ENCODE measurements at places on chromosomes 7 and 10. TPM values are rescaled to one million over a fixed set of nuclear protein-coding genes. Genes with fewer than 3 reads are reported as not detected.

GRCh38 chr7:16644636-16645592 is 640 bp downstream of the ANKMY2 start:
- DNase-seq = peak; percentile 47
- H3K36me3 ChIP-seq = no peaks in the 10 kb centered on the region
- peak overlapping the region; percentile 81 for H3K27ac ChIP-seq
- H3K27me3 ChIP-seq = no peaks in the 10 kb centered on the region
- H3K4me3 ChIP-seq = peak overlapping the region; percentile 69

DNA sequence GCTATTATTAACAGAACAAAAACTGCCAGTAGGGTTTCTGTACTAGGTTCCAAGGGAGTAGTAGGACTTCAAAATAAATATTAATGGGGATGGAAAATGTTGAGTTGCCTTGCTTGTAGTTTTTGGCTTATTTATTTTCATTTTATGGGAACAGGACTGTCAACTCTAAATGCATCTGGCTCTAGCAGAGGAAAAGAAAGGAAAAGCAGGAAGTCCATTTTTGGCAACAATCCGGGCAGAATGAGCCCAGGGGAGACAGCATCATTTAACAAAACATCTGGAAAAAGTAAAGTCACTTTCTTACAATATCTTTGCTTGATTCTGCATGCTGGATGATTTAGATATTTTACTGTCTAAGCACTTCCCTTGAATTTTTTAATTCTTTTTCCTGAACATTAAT is 69.4 kb downstream of the NOC3L start:
- H3K36me3 ChIP-seq = no peaks in the 10 kb centered on the region
- no peak overlapping the region for H3K27ac ChIP-seq
- DNase-seq = no peak
- no peak overlapping the region for H3K4me3 ChIP-seq
- no peaks in the 10 kb centered on the region for H3K27me3 ChIP-seq

DNA sequence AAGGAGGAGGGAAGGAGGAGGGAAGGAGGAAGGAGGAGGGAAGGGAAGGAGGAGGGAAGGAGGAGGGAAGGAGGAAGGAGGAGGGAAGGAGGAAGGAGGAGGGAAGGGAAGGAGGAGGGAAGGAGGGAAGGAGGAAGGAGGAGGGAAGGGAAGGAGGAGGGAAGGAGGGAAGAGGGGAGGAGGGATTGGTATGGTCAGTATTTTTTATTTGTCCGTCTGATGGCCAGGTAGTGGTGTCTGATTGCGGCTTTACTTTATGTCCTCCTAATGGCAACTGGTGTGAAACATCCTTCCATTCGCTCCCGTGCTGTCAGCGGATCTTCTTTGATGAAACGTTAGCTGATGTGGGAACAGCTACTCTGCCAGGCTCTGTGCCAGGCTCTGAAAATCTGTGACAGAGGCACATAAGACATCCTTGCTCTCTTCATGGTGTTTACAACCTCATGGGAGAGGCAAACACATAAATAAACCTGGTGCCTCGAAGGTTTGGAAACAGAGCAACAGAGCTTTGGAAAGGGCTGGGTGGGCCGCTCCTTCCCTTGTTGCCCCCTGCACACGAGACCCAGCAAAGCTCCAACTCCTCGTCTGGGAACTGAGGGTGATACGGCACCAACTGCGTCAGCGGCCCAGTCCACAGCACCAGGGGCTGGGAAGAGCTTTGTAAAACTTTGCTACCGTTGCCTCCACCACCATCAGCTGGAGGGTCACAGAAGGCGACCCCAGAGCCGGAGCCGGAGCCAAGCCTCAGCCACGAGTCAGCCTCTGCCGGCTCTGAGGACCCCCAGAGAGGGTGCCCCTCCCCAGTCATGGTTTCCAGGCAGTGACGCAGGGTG is 40.3 kb downstream of the PDGFA start:
- peaks cover 35% of the 10 kb centered on the region for H3K27me3 ChIP-seq
- peak; percentile 19 for DNase-seq
- peaks cover 5% of the 10 kb centered on the region for H3K4me1 ChIP-seq
- no peak overlapping the region for H3K27ac ChIP-seq
- H3K4me3 ChIP-seq = no peak overlapping the region

DNA sequence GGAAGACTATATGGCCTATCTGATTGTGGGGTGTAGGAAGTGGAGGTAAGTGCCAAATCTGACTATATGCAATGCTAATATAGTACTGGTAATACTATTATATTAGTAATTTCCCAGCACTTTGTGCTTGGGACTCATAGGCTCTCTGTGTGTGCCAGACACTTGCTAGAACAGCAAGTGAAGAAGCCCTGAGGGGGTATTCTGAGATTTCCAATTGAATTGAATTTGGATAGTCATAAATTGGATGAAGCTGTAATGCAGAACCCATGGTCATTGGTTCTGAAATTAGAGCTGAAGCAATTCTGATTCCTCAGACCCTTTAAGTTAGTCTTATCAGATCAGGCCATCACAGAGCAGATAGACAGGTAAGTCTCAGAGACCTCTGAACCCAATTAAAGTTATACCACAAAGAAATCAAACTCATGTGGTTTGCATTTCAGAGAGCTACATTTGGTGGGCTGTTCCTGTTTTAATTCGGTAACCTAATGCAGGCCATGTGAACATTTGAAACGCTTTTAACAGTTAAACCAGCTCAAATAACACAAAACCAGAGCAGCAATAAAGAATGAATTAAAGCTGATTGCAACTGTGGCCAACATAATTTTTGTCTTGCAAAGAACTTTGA is 179.5 kb downstream of the CREB5 start:
- no peak for DNase-seq
- no peak overlapping the region for H3K27ac ChIP-seq
- no peaks in the 10 kb centered on the region for H3K36me3 ChIP-seq
- no peaks in the 10 kb centered on the region for H3K4me1 ChIP-seq

- DNase-seq = peak; percentile 15
- H3K27ac ChIP-seq = no peak overlapping the region
- no peak overlapping the region for H3K4me3 ChIP-seq
Observed at GRCh38 chr10:6912424-6912823, 332.3 kb upstream of the PRKCQ start.

The STEAP2 gene
- 3.9 TPM for total RNA-seq

DNA sequence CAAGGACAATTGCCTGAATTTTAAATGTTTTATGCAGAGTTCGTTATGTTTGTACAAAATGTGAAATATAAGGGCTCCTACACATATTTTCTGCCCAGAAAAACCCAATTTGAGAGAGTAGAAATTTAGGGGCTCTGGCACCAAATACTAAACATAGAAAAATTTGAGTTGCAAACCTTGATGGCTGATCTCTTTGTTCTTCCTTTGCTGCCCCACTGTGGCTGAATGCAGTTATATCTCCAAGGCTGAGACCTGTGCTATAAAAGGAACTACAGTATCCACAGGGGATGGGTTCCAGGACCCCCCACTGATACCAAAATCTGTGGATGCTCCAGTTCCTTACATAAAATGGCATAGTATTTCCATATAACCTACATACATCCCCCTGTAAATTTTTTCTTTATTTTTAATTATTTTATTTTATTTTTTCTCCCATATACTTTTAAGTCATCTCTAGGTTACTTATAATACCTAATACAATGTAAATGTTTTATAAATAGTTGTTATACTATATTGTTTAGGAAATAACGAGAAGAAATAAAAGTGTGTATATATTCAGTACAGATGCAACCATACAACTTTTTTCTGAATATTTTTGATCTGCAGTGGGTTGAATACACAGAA is 22.5 kb downstream of the CFAP43 start:
- peak; percentile 39 for DNase-seq
- peaks cover 29% of the 10 kb centered on the region for H3K27me3 ChIP-seq
- H3K27ac ChIP-seq = no peak overlapping the region
- no peak overlapping the region for H3K4me3 ChIP-seq
- H3K36me3 ChIP-seq = no peaks in the 10 kb centered on the region

GRCh38 chr10:8336629-8337331 is 282.3 kb downstream of the GATA3 start:
- H3K27ac ChIP-seq = no peak overlapping the region
- DNase-seq = no peak
- H3K4me3 ChIP-seq = no peak overlapping the region
- H3K4me1 ChIP-seq = no peaks in the 10 kb centered on the region

- no peak overlapping the region for H3K27ac ChIP-seq
- no peak for DNase-seq
- H3K4me3 ChIP-seq = no peak overlapping the region
- peaks cover 14% of the 10 kb centered on the region for H3K4me1 ChIP-seq
- H3K36me3 ChIP-seq = no peaks in the 10 kb centered on the region
- H3K27me3 ChIP-seq = no peaks in the 10 kb centered on the region
Observed at GRCh38 chr10:61895898-61896600, 5.5 kb upstream of the ARID5B start.

The ASAH2B gene
- 5.0 TPM for total RNA-seq

- no peak for DNase-seq
- H3K4me3 ChIP-seq = no peak overlapping the region
- H3K27ac ChIP-seq = no peak overlapping the region
- H3K27me3 ChIP-seq = no peaks in the 10 kb centered on the region
Observed at GRCh38 chr10:108545921-108546320, 1377.4 kb downstream of the XPNPEP1 start.

The CYP26C1 gene
- total RNA-seq = under 0.01 TPM

The DNAAF5 gene
- total RNA-seq = 13.9 TPM

The CEP55 gene
- total RNA-seq = 30.8 TPM

GRCh38 chr7:77933394-77933793 is 134.8 kb downstream of the PHTF2 start:
- no peaks in the 10 kb centered on the region for H3K4me1 ChIP-seq
- no peaks in the 10 kb centered on the region for H3K27me3 ChIP-seq
- DNase-seq = peak; percentile 60
- H3K4me3 ChIP-seq = no peak overlapping the region
- H3K27ac ChIP-seq = no peak overlapping the region

- DNase-seq = no peak
- H3K27me3 ChIP-seq = no peaks in the 10 kb centered on the region
- H3K27ac ChIP-seq = no peak overlapping the region
- no peaks in the 10 kb centered on the region for H3K36me3 ChIP-seq
Observed at GRCh38 chr7:46716926-46717325, 795.9 kb upstream of the IGFBP3 start.

- H3K36me3 ChIP-seq = peaks cover 26% of the 10 kb centered on the region
- H3K4me1 ChIP-seq = peaks cover 34% of the 10 kb centered on the region
- peak overlapping the region; percentile 73 for H3K27ac ChIP-seq
- no peak for DNase-seq
- H3K4me3 ChIP-seq = no peak overlapping the region
- no peaks in the 10 kb centered on the region for H3K27me3 ChIP-seq
Observed at GRCh38 chr10:119415536-119416503, 126.7 kb downstream of the RGS10 start.

The MRC1 gene
- total RNA-seq = not detected

- no peak overlapping the region for H3K27ac ChIP-seq
- H3K4me1 ChIP-seq = no peaks in the 10 kb centered on the region
Observed at GRCh38 chr7:110486549-110486948, 604.4 kb upstream of the LRRN3 start.

The LRRC18 gene
- total RNA-seq = not detected

DNA sequence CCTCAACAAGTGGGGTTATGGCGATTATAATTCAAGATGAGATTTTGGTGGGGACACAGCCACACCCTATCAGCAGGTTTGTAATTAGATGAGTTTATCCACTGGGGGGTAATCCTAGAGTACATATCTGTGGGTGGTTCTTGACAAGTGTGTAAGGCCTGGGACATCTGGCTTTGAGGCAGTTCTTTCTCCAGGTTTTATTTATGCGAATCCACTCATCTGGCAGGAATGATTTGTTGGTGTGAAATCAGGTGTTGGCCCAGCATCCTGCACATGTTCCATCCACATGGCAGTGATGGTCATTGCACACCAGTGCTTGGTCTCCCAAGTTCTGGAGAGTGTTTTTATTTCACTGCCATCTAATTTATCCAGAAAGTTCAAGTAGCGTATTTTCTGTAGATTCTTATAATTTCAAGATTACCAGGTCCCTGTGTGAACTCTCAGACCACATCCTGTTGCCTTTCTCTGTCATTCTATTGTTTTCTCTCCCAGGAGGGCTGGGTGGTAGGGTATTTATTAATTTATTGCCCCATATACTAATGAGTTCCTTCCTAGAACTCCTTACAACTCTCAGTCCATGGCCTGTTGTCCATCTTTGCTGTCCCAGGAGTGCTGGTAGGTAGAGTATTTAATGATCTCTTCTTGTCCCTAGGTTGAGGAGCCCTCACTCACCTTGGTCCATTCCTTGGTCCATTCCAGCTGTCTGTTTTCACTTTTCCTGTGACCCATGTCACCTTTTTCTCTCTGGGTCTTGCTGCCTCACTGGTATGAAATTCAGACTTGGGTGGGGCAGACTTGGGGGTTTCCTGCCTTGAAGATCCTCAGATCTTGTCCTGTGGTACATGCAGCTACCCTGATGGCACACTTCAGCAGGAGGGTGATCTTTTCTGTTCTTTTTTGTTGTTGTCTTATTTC is 10.4 kb downstream of the RALA start:
- no peak overlapping the region for H3K27ac ChIP-seq
- H3K36me3 ChIP-seq = peaks cover 6% of the 10 kb centered on the region
- DNase-seq = no peak
- no peaks in the 10 kb centered on the region for H3K27me3 ChIP-seq
- H3K4me1 ChIP-seq = peaks cover 6% of the 10 kb centered on the region

- H3K4me3 ChIP-seq = no peak overlapping the region
- no peak overlapping the region for H3K27ac ChIP-seq
- no peak for DNase-seq
- peaks cover 24% of the 10 kb centered on the region for H3K27me3 ChIP-seq
- no peaks in the 10 kb centered on the region for H3K36me3 ChIP-seq
Observed at GRCh38 chr7:44958645-44959344, 20.0 kb downstream of the MYO1G start.

DNA sequence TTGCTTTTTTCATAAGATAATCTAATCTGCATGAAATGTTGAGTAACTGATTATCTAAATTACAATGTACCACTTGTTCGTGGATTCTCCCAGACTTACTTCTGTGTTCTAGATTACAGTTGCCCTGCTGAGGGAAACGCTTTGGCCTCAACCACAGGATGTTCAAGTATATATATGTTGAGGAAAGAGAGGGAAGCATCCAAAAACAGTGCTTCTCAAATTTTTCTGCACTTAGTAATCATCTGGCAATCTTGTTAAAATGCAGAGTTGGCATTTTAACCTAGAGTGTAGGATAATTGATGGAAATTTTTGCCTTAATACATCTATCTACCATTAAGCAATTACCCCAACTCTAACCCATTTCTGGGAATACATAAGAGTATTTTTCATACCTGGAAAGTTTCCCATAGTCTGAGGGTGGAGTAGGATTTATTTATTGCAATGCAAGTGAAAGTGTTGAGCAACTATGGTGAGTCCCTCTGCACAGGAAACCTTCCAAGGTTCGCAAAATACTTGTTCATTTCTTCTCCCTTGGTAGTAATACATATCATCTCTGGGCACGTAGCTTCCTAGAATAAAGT is 59.6 kb upstream of the C1GALT1 start:
- no peaks in the 10 kb centered on the region for H3K36me3 ChIP-seq
- peak; percentile 36 for DNase-seq
- H3K27ac ChIP-seq = no peak overlapping the region
- no peaks in the 10 kb centered on the region for H3K27me3 ChIP-seq
- H3K4me1 ChIP-seq = no peaks in the 10 kb centered on the region

The LRIT1 gene
- total RNA-seq = not detected

The CRYGN gene
- total RNA-seq = not detected

- H3K27me3 ChIP-seq = no peaks in the 10 kb centered on the region
- DNase-seq = no peak
- H3K4me1 ChIP-seq = peaks cover 13% of the 10 kb centered on the region
- H3K36me3 ChIP-seq = no peaks in the 10 kb centered on the region
- no peak overlapping the region for H3K4me3 ChIP-seq
Observed at GRCh38 chr7:101114492-101114891, 12.4 kb upstream of the SERPINE1 start.

The PRLHR gene
- total RNA-seq = not detected

GRCh38 chr10:120392671-120393079 is 64.4 kb upstream of the PLPP4 start:
- no peaks in the 10 kb centered on the region for H3K27me3 ChIP-seq
- H3K4me1 ChIP-seq = no peaks in the 10 kb centered on the region
- no peaks in the 10 kb centered on the region for H3K36me3 ChIP-seq
- H3K4me3 ChIP-seq = no peak overlapping the region
- H3K27ac ChIP-seq = no peak overlapping the region
- no peak for DNase-seq

The MNX1 gene
- not detected for total RNA-seq

Measured in IMR-90 (cell line).